ENCODE measurements at places on chromosomes 7 and 10. TPM values are rescaled to one million over a fixed set of nuclear protein-coding genes. Genes with fewer than 3 reads are reported as not detected.
A peak's percentile ranks its signal among the peaks of the same experiment; 100 is the strongest.

Gene ADGRA1
- not detected for total RNA-seq

Gene PFKFB3
- 23.4 TPM for total RNA-seq

DNA sequence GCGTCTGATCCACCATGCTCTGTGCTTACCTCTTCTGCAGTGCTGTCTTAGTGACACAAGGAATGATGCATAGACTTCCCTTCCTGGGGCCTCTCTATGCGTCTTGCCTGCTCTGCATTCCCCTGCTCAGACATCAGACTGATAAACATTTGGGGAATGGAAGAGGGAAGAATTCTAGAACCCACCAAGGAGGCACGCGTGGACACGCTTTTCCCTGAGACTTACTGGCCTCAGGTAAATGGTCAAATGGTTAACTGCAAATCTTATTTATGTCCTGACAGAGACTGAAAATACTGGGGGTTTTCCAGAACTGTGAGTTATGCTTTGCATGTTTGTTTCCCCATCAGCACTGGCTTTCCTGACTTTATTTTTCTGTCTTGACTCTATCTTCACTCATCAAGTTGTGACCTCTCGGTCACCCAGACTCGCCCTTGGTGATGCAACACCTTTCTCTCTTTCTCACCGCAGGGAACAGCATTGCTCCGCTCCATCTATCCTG, 285.9 kb upstream of the FZD8 start:
- no peak for DNase-seq

- DNase-seq: no peak
Measured at GRCh38 chr7:14341200-14341775, 351.8 kb upstream of the ETV1 start.

GRCh38 chr10:110007161-110007700, 553 bp upstream of the ADD3 start:
- DNase-seq: peak; percentile 68

DNA sequence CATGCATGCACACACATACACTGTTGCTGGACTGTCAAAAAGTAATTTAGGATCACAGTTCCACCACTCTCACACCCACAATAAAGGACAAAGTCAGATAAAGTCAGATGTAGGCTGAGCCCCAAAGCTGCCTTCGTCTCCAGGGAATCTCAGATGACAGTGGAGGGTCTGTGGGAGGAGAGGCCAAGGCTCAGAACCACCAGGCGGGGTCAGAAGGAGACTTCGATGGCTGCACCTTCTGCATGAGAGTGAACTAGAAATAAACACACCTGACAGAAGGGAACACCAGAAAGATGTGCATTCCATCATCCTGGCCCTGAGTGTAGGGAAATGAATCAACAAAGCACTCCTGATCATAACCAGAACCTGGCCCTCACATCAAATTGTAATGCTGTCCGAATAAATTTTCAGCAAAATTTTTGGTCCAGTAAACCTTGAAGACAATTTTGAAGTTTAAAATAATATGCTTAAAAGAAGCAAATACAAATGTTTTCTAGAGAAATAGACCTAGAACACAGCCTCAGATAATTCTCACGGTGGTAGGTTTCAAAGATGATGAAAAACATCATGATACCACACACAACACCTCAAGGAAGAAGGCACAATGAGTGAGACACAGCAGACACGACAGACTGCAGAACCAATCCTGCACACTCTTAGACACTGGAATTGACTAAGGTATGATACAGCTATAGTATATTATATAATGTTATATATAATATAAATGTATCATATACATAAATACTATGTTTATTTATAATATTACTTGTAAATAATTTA, 269.8 kb upstream of the KLF6 start:
- DNase-seq: no peak

- DNase-seq: no peak
Measured at GRCh38 chr7:97973206-97973658, 16.8 kb downstream of the OCM2 start.

DNA sequence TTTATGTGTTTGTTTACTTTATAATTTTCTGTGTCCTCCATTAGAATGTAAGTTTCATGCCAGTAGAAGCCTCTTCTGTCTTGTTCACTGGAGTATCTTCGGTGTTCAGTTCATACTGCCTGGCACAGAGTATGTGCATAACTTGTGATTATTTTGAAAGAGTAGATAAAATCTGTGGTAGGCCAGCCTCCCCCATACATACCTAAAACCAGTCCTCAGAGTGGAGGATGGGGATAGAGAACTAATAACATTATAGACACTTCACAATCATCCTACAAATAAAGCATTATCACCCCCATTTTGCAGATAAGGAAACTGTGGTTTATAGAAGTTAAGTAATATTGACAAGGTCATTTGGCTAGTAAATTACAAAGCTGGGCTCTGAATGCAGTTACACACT, 28.0 kb downstream of the VIM start:
- no peak for DNase-seq
